ENCODE measurements at places on chromosomes 5 and 9.

DNA sequence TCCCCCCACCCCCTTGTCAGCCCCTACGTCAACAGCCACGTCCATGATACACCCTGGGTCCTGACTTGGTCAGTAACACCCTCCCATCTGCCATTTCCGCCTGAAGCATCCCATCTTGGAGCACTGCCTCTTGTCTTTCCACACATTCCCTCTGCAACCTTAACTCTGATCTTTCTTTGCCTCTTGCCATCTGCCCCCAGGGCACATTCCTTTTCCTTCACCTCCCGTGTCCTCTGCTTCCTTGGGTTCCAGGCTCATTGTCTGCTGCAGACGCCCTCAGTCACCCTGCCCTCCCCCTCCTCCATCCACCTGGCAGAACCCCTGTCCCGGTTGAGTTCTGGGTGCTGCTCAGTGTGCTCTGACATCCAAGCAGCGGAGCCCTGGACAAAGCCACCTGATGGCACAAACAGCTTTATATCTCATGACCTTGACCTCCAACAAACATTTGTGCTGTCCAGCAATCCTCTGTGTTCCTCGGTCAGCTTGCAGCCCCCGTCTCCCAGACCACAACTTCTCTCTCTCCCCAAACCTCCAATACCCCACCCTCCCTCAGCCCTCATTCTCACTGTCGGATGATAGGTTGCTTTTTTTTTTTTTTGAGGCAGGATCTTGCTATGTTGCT is 97.7 kb upstream of the IER5L start:
- ATAC-seq = no peak

DNA sequence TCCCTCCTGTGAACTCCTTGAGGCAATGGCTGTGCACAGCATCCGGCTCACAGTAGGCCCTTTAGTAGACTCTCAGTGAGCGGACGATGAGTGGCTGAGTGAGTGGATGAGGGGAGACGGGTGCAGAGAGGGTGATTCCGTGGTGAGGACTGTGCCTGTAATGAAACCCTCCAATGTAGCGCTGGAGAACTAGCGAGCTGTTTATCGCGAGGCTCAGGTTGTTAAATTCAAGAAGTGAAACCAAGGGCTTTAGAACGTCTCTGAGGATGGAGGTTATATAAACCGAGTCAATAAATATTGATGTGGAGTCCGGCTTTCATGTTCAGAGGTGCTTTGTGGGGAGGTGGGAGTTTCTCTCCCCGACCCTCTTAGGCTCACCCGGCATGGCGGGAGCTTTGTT is 53.2 kb downstream of the NSG2 start:
- ATAC-seq = no peak

DNA sequence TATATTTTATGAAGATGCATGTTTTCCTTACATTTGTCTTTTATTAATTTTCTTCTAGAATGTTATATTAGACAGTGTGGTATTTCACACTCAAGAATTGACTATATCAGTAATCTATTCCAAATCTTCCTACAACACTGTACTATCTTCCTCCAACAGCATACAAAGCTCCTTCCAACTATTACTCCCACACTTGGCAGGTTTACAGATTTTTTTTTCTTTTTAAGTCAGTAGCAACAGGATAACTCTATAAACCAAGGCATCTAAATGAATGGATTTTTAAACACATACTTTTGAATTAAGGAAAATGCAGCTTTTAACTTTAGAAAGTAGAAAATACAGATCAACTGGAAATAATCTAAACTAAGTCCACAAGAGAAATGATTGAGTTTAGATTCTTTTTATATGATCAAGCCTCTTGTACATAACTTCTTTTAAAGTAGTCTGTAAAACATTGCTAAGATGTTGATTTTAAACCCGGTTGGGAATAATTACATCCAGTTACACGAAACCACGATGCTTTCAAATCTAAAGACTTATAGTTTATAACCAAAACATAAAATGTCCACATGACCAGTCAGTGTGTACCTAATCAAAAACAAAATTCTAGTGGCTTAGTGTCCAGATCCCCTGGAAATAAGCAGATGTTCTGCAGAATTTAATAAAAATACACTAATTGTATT is 281.6 kb downstream of the ADAMTS6 start:
- no peak for ATAC-seq

GRCh38 chr5:120096413-120096812 is 367.7 kb upstream of the PRR16 start:
- no peak for ATAC-seq

- no peak for ATAC-seq
Measured at GRCh38 chr5:34899066-34899465, 16.2 kb downstream of the RAD1 start.

GRCh38 chr5:103424026-103424425 is 138.6 kb downstream of the NUDT12 start:
- no peak for ATAC-seq

DNA sequence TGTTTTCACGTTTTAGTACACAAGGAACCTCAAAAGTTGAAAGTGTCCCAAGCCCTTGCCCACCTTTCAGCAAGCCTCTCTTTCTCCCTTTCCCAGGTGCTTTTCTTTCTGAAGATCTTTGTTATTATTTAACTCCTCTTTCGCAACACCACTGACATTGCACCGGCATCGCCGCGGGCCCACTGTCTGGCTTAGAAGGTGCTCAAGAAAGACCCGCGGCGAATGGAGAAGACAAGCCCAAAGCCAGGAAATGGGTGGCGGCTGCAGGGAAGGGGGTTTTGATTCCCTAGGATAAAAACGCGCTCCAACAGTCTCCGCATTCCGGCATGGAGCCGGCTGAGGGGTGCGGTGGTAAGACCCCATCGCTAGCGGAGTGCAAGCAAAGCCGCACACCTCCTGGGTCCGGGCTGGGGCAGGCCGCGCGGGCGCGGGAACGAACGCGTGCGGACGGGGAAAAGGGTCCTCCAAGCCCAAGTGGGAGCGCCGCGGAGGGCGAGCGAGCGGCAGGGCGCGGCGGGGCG is 404 bp upstream of the AFAP1L1 start:
- peak; percentile 8 for ATAC-seq

GRCh38 chr5:89729623-89730301 is 679.8 kb downstream of the CETN3 start:
- ATAC-seq = no peak

DNA sequence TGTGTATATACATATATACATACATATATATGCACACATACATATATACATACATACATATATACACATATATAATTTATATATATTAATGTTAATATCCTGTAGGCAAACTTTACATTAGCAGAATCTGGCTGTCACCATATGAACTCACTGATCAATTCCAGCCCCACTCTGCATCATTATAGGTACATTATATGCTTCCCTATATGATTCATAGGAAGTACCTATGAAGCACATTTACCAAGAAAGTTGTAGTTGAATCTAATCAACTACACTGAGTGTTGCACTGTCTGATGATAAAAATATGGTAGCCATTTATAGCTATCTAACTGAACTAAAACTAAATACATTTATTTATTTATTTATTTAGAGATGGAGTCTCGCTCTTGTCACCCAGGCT is 5.5 kb upstream of the SPATA6L start:
- ATAC-seq = no peak

DNA sequence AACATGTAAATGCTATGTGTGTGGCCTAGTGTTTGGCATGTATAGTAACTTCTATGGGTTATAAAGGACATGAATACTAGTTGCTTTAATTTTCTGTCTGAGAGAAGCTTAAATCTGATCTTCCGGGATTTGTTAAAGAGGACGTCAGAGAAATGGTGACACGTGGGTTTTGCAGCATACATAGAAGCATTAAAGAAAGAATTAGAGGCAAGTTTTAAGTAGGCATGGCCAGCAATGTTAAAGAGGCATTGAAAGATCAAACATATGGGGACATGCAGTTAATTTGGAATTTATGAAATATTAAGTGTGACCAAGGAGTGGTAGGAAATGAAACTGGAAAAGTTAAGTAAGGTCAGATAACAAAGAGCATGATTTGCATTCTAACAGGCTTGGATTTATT is 311.4 kb upstream of the RIOK2 start:
- no peak for ATAC-seq

DNA sequence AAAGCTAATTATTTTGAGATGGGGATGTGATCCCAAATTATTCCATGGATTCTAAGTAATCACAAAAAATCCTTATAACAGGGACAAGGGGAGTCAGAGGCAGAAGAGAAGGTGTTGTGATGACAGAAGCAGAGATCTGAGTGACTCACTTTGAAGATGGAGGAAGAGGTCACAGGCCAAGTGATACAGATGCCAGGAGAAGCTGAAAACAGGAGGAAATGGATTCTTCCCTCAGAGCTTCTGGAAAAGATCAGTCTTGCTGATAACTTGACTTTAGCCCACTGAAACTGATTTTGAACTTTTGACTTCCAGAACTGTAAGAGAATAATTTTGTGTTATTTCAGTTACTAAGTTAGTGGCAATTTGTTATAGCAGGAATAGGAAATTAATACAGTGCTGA is 105.3 kb downstream of the GCNT1 start:
- ATAC-seq = no peak

GRCh38 chr5:172769342-172769615 is 1.7 kb downstream of the DUSP1 start:
- ATAC-seq = no peak

DNA sequence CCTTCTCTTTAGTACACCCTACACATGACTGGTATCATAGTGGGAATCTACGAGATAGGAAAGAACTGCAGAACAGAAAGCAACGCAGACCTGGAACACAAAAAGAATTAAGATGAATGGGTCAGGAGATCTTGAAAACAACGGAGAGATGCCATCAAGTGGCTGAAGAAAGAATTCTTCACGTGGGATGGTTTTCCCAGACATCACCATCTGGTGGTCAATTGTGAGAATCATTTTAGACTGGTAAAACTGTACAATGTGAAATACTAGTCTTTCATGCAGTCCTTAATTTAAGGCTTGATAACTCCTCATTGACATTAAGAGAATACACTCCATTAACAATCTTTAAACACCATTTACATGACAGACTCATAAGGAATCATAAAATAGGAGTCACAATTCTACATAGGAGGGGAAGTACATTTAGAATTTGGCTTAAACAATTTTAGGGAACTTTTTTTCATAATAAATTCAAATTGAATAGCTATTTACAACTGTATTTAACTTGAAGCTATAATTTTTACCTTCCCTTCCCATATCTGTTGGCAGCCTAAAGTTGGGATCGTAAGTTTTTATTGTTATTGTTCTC is 128.4 kb upstream of the TRPM3 start:
- ATAC-seq = no peak

DNA sequence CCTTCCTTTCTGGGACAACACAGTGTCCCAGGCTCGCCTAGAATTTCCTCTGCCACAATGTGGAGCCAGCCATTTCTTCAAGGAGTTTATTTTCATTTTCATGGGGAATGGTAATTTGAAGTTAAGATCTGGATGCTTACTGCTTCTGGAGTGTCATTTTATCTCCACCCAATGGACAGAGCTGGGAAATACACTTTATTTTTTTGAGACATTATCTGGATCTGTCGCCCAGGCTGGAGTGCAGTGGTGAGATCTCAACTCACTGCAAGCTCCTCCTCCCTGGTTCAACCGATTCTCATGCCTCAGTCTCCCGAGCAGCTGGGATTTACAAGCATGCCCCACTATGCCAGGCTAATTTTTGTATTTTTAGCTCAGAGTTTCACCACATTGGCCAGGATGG is 12.7 kb upstream of the THG1L start:
- ATAC-seq = peak; percentile 67

- ATAC-seq = no peak
Measured at GRCh38 chr5:80174790-80175189, 81.1 kb downstream of the SERINC5 start.

GRCh38 chr5:40233268-40233667 is 446.4 kb upstream of the PTGER4 start:
- ATAC-seq = no peak

- no peak for ATAC-seq
Measured at GRCh38 chr9:90702441-90702955, 59.9 kb upstream of the DIRAS2 start.

DNA sequence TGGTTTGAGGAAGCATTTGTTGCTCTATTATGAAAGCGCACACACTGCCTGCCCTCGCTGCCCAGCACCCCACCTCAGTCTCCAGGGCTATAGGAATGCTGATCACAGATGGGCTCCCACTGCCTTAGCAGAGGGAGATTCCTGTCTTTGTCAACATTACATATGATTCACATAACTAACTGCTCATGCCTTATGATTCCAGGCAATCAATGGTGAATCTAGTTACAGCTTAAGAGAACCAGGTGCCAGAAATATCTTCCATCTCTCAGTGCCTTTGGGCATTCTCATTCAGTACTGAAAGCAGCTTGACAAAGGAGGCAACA is 458.9 kb upstream of the C9orf72 start:
- no peak for ATAC-seq

DNA sequence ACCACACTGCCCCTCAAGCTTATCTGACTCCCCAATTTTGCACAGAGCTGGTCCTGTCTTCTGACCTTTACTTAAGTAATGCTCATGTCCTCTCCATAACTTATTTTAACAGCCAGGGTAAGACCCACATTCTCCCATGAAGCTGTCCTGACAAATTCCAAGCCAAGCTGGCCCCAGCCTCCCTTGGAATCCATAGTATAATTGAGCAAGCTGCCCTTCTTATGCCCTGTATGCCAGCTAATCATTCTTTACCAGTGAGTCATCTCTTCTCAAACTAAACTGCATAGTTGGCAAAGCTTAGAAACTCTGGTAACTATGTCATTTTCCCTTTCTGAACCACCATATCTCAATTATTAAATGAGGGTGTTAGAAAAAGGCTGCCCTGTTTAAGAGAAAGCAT is 92.4 kb downstream of the NFIB start:
- ATAC-seq = no peak

- ATAC-seq = no peak
Measured at GRCh38 chr5:132237141-132237540, 9.5 kb upstream of the P4HA2 start.

DNA sequence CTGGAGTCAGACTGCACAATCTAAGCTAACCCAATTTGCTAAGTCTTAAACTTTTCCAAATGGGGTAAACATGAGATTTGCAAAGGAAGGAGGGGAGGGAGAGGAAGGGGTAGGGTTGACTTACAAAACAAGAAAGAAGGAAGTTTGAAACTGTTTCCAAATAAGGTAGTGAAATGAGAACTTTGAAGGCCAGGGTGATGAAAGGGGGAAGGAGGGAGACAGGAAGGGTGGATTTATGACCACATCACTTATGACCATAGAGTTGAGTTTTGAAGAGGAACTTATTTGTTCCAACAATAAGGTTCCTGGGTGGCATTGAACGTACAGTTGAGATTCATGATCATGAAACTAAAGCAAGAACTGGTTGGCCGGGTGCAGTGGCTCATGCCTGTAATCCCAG is 72.5 kb upstream of the DAPK1 start:
- no peak for ATAC-seq

- no peak for ATAC-seq
Measured at GRCh38 chr5:5192681-5193080, 52.6 kb downstream of the ADAMTS16 start.

DNA sequence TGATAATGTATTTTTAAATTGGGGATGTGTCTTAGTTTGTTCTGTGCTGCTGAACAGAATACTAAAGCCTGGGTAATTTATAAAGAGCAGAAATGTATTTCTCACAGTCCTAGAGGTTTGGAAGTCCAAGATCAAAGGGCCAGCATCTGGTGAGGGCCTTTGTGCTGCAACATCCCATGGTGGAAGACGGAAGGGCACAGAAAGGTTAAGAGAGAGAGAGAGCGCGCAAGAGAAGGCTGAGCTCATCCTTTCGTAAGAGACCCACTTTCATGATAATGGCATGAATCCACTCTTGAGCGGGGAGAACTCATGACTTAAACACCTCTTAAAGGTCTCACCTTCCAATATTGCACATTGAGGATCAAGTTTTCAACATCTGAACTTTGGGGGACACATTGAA is 79.1 kb upstream of the GOLM1 start:
- ATAC-seq = no peak

Data from stimulated activated memory B cell treated with anti-CD40 and anti-IgM and Interleukin-4, amounts not matched to agents 10 μg/mL and 1 μg/mL and 100 μg/mL, for 72 hours (primary cell).